Stomach (tissue), 19 donors: ENCODE measurements at places on chromosomes 7 and 10. TPM values are rescaled to one million over a fixed set of nuclear protein-coding genes. Genes with fewer than 3 reads are reported as not detected.

- H3K4me1 ChIP-seq: no peaks in the 10 kb centered on the region
- H3K36me3 ChIP-seq: no peaks in the 10 kb centered on the region
- DNase-seq: no peak
- H3K4me3 ChIP-seq: no peak overlapping the region
- H3K27me3 ChIP-seq: no peaks in the 10 kb centered on the region
- no peak overlapping the region for H3K27ac ChIP-seq
Observed at GRCh38 chr7:111012799-111013675, 77.9 kb upstream of the LRRN3 start.

DNA sequence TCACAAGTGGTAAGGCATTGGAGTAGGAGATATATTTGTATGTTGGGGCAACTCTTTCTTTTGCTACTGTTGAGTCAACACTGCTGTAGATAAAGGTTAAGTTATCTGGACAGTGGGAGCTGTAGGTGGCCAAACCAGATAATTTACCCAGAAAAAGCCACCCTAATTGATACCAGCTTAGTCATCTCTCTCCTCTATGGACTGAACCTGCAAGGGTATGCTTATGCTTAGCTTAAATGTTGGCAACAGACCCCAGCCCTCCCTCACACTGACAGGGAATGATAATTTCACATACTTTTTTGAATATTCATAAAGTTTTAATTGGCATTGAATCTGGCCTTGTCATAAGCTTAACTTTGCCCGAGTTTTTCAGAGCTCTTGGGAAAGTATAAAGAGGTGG, 66.3 kb downstream of the CREB5 start:
- H3K27me3 ChIP-seq: no peaks in the 10 kb centered on the region
- H3K36me3 ChIP-seq: no peaks in the 10 kb centered on the region
- no peak overlapping the region for H3K27ac ChIP-seq
- no peaks in the 10 kb centered on the region for H3K4me1 ChIP-seq
- DNase-seq: no peak

- no peaks in the 10 kb centered on the region for H3K27me3 ChIP-seq
- H3K4me3 ChIP-seq: no peak within 1 kb of the TSS
- no peaks in the 10 kb centered on the region for H3K36me3 ChIP-seq
- H3K4me1 ChIP-seq: no peaks in the 10 kb centered on the region
Observed at GRCh38 chr10:68109331-68109730, at the start of gene MYPN. MYPN (plus strand) TSS chr10:68109488; CDS start chr10:68121439, 11,951 bp downstream.

The LRRC61 gene
- total RNA-seq: not detected

- no peaks in the 10 kb centered on the region for H3K36me3 ChIP-seq
- no peak for DNase-seq
- no peaks in the 10 kb centered on the region for H3K4me1 ChIP-seq
- H3K27ac ChIP-seq: no peak overlapping the region
- H3K4me3 ChIP-seq: no peak overlapping the region
Observed at GRCh38 chr7:108345710-108346336, 110.4 kb downstream of the NRCAM start.

GRCh38 chr10:16887565-16887964, 70.3 kb upstream of the RSU1 start:
- no peaks in the 10 kb centered on the region for H3K4me1 ChIP-seq
- H3K27ac ChIP-seq: no peak overlapping the region
- H3K27me3 ChIP-seq: no peaks in the 10 kb centered on the region
- H3K4me3 ChIP-seq: no peak overlapping the region
- H3K36me3 ChIP-seq: no peaks in the 10 kb centered on the region

The CYP3A4 gene
- not detected for total RNA-seq

- H3K4me3 ChIP-seq: no peak overlapping the region
- H3K4me1 ChIP-seq: no peaks in the 10 kb centered on the region
- no peaks in the 10 kb centered on the region for H3K36me3 ChIP-seq
- DNase-seq: no peak
Observed at GRCh38 chr10:113825791-113826190, 28.1 kb downstream of the DCLRE1A start.

DNA sequence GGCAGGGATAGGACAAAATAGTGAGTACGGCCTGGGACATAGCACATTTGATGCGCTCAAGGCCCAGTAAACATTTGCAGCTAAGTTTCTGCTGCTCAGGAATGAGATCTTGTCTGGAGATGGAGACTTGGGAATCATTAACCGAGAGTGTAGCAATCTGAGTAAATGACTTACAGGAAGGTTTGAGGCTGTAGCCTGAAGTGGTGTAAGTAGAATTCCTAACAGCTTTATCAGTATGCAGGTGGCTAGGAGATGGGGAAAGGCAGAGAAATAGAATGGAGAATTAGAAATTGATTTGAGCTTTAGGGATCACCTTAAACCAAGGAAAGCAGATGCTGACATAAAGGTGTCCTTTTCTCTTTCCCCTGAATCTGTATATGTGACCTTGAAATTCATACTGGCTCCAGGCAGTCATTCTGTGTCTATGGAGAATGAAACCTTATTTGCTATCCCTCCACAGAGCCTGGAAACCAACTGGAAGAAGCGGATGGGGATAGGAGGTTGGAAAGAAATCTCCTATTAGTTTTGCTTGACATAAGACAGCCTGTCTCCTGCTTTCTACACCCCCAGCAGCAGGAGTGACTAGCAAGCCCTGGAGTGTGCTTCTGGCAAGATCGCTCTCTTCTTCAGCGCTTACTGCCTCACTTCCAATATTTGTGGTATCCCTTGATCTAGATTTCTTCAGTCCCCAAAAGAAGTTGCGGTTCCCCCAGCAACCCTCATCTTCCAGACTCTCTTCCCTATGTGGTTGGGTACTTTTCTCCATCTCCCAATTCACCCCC, 6.4 kb upstream of the PON2 start:
- H3K27ac ChIP-seq: no peak overlapping the region
- no peak overlapping the region for H3K4me3 ChIP-seq
- peak; percentile 75 for DNase-seq
- H3K36me3 ChIP-seq: no peaks in the 10 kb centered on the region

The CCDC7 gene
- 2.0 TPM for total RNA-seq

- H3K27me3 ChIP-seq: no peaks in the 10 kb centered on the region
- no peaks in the 10 kb centered on the region for H3K36me3 ChIP-seq
- no peaks in the 10 kb centered on the region for H3K4me1 ChIP-seq
- no peak overlapping the region for H3K4me3 ChIP-seq
- H3K27ac ChIP-seq: no peak overlapping the region
Observed at GRCh38 chr10:3339531-3339950, 167.0 kb upstream of the PITRM1 start.

GRCh38 chr10:110681023-110681681, 37.0 kb downstream of the RBM20 start:
- H3K4me1 ChIP-seq: peaks cover 6% of the 10 kb centered on the region
- no peak overlapping the region for H3K4me3 ChIP-seq
- H3K27me3 ChIP-seq: peaks cover 21% of the 10 kb centered on the region
- H3K36me3 ChIP-seq: no peaks in the 10 kb centered on the region

GRCh38 chr10:3926258-3926657, 141.2 kb upstream of the KLF6 start:
- no peak overlapping the region for H3K4me3 ChIP-seq
- H3K27me3 ChIP-seq: no peaks in the 10 kb centered on the region
- H3K4me1 ChIP-seq: no peaks in the 10 kb centered on the region
- no peaks in the 10 kb centered on the region for H3K36me3 ChIP-seq

DNA sequence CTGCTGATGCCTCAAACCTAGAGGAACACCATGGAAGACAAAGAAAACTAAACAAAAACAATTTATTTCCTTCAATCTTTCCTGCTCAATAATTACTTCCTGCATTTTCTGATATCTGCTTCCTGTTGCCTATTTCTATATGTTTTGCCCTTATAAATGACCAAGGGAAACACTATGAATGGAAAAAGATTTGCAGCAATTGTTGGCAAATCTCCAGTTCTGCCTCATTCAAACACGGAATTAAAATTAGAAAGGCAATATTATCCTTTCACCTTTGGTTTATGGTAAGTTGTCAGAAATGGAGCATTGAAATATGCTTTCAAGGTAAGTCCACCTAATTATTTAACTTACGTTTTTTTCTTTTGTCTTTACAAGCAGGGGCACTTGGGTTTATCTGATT, 552.2 kb upstream of the ANKRD30A start:
- H3K36me3 ChIP-seq: no peaks in the 10 kb centered on the region
- H3K27ac ChIP-seq: no peak overlapping the region
- no peaks in the 10 kb centered on the region for H3K27me3 ChIP-seq
- no peak overlapping the region for H3K4me3 ChIP-seq

DNA sequence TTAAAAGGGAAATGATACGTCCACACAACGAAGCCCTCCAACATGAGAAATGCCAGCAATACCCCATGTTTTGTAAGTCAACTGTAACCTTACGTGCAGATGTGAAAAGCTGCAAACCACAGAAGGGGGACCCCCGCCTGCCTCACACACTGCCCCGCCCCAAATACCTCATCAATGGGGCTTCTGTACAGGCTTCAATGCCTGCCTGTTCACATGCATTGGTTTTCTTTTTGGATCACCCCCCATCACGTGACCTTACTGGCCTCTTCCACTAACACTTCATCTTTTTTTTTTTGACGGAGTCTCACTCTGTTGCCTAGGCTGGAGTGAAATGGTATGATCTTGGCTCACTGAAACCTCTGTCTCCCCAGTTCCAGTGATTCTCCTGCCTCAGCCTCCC, 224.0 kb downstream of the TNS3 start:
- no peak for DNase-seq
- H3K4me3 ChIP-seq: no peak overlapping the region
- no peak overlapping the region for H3K27ac ChIP-seq
- H3K4me1 ChIP-seq: peaks cover 23% of the 10 kb centered on the region
- H3K27me3 ChIP-seq: no peaks in the 10 kb centered on the region

- H3K27me3 ChIP-seq: no peaks in the 10 kb centered on the region
- no peak for DNase-seq
- H3K36me3 ChIP-seq: no peaks in the 10 kb centered on the region
- H3K4me1 ChIP-seq: no peaks in the 10 kb centered on the region
Observed at GRCh38 chr7:93821463-93821862, 69.1 kb downstream of the TFPI2 start.

DNA sequence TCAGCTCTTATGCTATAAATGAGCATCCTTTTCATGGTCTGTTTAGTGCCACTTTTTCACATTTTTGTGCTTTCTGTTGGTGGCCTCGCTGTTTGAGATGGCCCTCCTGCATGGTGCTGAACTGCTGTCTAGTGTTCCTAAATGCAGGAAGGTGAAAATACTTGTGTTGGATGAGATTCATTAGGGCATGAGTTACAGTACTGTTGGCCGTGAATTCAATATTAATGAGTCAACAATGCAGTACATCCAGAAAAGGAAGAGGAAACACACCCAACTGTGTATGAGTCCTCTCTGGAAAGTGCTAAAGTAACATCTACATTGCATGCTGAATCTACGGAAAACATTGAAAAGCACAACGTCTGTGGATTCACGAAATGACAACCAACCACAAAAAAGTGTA, 124.0 kb downstream of the HERPUD2 start:
- no peak overlapping the region for H3K4me3 ChIP-seq
- no peaks in the 10 kb centered on the region for H3K4me1 ChIP-seq
- no peak for DNase-seq
- no peaks in the 10 kb centered on the region for H3K27me3 ChIP-seq
- H3K36me3 ChIP-seq: no peaks in the 10 kb centered on the region
- no peak overlapping the region for H3K27ac ChIP-seq

- H3K27me3 ChIP-seq: no peaks in the 10 kb centered on the region
- no peak overlapping the region for H3K4me3 ChIP-seq
- H3K36me3 ChIP-seq: no peaks in the 10 kb centered on the region
Observed at GRCh38 chr10:2351566-2351965, 614.2 kb upstream of the ADARB2 start.

DNA sequence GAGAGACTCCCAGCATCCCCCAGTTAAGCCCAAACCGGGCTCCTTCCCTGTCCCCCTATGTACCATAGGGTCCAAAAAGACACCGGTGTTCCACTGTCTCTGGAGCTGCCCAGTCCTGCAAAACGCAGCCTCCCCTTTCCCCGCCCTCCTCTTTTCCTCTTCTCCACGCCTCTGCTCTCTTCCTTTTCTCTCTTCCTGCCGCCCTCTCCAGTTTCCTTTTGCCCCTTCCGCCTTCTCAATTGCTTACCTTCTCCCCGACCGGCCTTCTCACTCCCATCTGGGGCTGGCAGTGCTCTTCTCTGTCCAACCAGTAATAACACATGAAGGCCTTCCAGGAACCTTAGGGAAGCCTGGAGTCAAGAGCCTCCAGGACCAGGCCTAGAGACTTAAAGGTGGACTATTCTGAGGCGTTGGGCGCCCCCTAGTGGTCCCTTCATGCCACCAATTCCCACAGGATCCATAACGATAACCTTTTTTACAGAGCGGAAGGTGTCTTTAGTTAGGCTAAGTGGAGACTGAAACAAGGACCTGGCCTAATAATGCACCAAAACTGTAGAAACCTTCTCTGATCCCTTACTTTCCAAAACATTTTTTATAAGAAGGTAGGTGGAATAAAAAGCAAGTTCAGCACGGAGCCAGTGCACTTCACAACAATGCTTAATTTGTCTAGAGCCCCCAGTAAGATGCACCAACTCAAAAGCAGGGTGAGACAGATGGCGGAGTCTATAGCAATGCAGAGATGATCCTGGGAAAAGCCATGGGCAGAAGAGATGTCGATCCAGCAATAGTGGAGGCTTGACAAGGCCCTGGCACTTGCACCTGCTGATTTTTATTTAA, 27.2 kb upstream of the MSRB2 start:
- H3K4me3 ChIP-seq: no peak overlapping the region
- no peaks in the 10 kb centered on the region for H3K27me3 ChIP-seq
- DNase-seq: peak; percentile 90
- no peaks in the 10 kb centered on the region for H3K36me3 ChIP-seq
- no peak overlapping the region for H3K27ac ChIP-seq

GRCh38 chr10:13180788-13181187, 19.4 kb downstream of the MCM10 start:
- DNase-seq: no peak
- no peak overlapping the region for H3K27ac ChIP-seq
- peaks cover 6% of the 10 kb centered on the region for H3K4me1 ChIP-seq
- H3K4me3 ChIP-seq: no peak overlapping the region

The CUZD1 gene
- total RNA-seq: 0.55 TPM

DNA sequence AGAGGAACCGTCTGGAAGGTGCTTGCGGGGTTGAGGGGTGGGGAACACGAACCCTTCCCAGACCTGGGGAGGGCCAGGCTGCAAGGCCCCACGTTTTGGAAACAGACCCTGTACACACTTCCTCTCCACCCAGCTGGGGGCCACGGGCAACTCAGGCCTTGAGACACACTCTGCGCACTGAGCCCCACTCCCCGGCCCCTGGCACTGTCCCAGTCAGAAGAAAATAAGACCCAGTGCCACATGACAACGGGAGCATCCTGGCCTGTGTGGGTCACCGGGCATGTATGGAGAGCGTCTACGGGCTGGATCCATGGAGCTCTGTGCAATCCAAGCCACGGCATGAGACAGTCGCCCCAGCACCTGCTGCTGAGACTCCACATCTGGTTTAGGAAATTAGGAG, 63.7 kb downstream of the CARD11 start:
- DNase-seq: no peak
- peaks cover 17% of the 10 kb centered on the region for H3K4me1 ChIP-seq
- peak overlapping the region; percentile 2 for H3K4me3 ChIP-seq
- H3K27ac ChIP-seq: no peak overlapping the region
- no peaks in the 10 kb centered on the region for H3K36me3 ChIP-seq

- no peak for DNase-seq
- H3K27me3 ChIP-seq: no peaks in the 10 kb centered on the region
- H3K36me3 ChIP-seq: no peaks in the 10 kb centered on the region
- no peaks in the 10 kb centered on the region for H3K4me1 ChIP-seq
- H3K4me3 ChIP-seq: no peak overlapping the region
Observed at GRCh38 chr7:144594580-144594979, 191.1 kb upstream of the NOBOX start.

- no peak overlapping the region for H3K27ac ChIP-seq
- no peaks in the 10 kb centered on the region for H3K4me1 ChIP-seq
- no peaks in the 10 kb centered on the region for H3K36me3 ChIP-seq
- no peaks in the 10 kb centered on the region for H3K27me3 ChIP-seq
Observed at GRCh38 chr10:44033008-44033407, 351.9 kb downstream of the CXCL12 start.

- H3K4me3 ChIP-seq: no peak overlapping the region
- H3K27me3 ChIP-seq: no peaks in the 10 kb centered on the region
- peaks cover 5% of the 10 kb centered on the region for H3K36me3 ChIP-seq
- H3K4me1 ChIP-seq: peaks cover 4% of the 10 kb centered on the region
Observed at GRCh38 chr7:33649476-33650441, 255.6 kb upstream of the BMPER start.
